Inflammatory macrophage (primary cell): ENCODE measurements at places on chromosomes 3 and 15.
A peak's percentile ranks its signal among the peaks of the same experiment; 100 is the strongest.

DNA sequence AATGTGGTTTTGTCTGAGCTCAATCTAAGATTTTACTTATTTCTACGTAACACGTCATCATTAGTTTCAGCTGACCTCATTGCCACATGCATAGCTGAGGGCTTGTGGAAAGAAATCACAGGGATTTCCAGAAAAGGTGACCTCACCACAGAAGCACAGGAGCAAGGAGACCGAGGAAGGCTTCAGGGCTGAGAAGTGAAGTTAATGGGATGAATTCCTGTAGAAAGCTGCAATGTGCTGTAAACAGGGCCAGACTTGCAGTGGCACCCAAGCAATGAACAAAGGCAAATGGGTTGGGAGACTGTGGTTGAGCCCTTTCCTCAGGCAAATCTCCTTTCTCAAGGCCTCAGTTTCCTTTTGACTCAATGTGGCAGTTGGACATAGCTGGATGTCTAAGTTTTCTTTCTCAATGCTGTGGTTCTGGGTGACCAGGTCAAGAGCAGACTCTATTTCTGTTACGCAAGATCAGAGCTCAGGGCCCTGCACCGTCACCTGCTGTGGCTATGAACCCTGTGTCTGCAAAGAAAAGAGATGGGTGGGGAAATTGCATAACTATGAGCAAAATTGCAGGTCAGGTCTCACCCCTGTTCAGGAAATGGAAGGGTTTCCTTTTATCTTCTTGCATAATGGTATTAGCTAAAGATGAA, 252.2 kb upstream of the TBL1XR1 start:
- peak; percentile 58 for DNase-seq

GRCh38 chr3:77541203-77541922, 501.5 kb downstream of the ROBO2 start:
- no peak for DNase-seq

DNA sequence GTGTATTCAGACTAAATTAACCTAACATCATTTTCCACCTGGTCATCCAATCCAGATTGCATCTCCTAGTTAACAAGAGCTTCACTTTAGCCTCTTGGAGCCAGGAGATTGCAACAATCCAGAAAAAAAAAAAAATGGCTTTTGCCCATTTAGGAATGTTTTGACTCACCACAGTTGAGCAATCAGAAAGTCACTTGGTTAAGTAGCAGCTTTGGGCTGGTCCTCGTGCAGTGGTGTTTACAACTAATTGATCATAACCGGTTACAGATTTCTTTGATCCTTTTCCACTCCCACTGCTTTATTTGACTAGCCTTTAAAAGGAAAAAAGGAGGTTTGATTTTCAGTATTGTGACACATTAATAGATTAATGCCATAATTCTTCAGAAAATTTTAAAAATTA, 688.8 kb upstream of the CCDC54 start:
- DNase-seq: no peak

- DNase-seq: no peak
Measured at GRCh38 chr3:53384465-53385423, 37.4 kb upstream of the DCP1A start.

- DNase-seq: peak; percentile 98
Measured at GRCh38 chr3:40299721-40300335, 9.7 kb upstream of the EIF1B start.

DNA sequence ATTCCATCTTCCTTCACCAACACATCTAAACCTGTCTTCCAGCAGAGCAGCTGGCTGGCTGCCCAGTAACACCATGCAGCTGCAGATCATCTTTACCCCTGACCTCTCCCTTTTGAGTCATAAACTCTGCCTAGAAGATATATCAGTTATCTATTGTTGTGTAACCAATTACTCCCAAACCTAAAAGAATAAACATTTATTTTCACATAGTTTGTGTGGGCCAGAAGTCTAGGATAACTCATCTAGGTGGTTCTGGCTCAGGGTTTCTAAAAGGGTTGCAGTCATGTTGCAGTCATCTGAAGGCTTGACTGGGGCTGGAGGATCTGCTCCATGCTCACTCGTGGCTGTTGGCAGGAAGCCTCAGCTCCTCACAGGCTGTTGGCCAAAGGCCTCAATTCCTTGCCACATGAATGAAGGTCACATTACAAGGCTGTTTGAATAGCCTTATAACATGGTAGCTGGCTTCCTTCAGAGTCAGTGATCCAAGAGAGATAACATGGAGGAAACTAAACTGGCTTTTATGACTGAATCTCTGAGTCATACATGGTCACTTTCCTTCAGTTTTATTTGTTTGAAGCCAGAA, 92.8 kb downstream of the GOLIM4 start:
- DNase-seq: no peak

DNA sequence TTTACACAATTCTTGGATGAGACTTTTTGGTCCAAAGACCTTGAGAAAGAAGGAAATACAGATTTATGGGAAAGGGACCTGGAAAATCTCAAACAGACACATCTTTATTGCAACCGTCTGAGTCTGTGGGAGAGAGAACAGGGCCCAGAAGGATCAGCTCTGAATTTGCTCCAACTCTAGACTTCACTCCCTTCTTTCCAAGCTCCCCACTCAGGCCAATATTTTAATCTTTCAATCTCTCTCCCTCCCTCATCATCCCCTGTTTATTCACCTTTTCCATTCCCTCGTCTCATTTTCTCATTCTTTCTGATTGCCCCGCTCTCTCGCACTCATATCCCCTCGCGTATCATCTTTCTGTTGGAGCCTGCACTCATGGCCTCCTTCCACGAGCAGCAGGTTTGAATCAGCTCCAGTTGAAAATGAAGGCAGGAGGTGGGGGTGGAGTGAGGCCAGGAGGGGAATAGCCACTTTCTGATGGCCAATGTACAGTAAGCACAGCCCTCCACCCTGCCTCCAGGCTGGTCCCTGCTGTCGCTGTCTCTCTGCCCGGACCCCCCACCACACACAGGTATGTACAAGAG, 63.6 kb upstream of the BOC start:
- DNase-seq: no peak

DNA sequence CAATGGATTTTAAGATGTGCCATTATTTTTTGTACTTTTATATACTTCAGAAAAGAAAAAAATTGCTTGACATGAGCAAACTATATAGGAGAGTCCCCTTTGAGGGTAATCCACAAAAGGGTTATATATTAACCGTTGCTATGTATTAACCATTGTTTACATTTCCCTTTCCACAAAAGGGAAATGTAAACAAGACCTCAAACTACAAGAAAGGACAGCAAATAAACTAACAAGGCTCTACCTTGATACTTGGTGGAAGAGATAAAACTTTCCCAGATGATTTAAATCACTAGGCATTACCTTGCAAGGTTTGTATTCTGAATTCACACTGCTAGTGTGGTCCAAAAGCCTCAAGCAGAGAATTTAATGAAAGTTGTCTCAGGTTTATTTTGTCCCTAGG, 616.3 kb upstream of the BCHE start:
- DNase-seq: no peak

GRCh38 chr3:153624310-153625030, 462.4 kb downstream of the RAP2B start:
- no peak for DNase-seq

DNA sequence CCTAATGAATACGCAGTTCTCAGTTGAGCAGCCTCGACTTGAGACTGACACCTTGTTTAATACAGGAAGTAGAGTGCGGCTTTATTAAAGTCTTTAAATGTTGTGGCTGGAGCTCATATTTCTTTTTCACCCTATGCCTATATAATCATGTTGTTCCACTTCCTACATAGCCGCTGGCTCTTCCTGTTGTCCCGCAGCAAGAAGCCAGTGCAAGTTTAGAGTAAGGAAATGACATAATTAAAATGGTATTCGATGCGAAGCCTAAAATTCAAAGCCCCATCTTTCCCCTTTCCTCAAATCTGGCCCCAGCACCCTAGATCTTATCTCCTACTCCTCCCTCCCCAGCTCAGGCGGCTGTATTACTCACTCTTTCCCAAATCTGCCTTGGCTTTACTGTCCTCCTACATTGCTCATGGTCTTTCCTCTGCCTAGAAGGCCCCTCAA, 7.5 kb upstream of the PHLDB2 start:
- DNase-seq: no peak

GRCh38 chr15:67691450-67691849, 133.9 kb upstream of the SKOR1 start:
- no peak for DNase-seq

- DNase-seq: no peak
Measured at GRCh38 chr15:82890995-82891390, 61.5 kb downstream of the HOMER2 start.

- no peak for DNase-seq
Measured at GRCh38 chr3:183275937-183276336, 22.9 kb downstream of the B3GNT5 start.

GRCh38 chr15:44882499-44882968, 74.0 kb upstream of the TERB2 start:
- no peak for DNase-seq

DNA sequence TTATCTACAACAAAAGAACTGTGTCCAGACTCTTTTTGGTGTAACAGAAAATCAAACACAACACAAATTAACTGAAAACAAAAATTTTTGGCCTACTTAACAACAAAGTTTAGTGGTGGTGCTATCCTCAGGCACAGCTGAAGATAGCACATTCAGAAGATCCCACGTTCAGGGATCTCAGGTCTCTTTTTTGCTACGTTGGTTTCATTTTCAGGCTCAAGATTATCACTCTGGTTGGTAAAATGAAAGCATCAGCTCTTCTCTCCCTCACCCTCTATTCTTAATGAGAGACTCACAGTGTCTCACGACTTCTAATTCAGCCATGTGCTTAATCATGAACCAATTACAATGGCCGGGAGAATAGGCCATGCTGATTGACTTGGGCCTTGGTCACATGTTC, 146.9 kb upstream of the PTPRG start:
- DNase-seq: no peak

- no peak for DNase-seq
Measured at GRCh38 chr3:62589078-62589477, 215.7 kb upstream of the FEZF2 start.

GRCh38 chr3:68666429-68667136, 265.8 kb downstream of the TAFA4 start:
- no peak for DNase-seq

DNA sequence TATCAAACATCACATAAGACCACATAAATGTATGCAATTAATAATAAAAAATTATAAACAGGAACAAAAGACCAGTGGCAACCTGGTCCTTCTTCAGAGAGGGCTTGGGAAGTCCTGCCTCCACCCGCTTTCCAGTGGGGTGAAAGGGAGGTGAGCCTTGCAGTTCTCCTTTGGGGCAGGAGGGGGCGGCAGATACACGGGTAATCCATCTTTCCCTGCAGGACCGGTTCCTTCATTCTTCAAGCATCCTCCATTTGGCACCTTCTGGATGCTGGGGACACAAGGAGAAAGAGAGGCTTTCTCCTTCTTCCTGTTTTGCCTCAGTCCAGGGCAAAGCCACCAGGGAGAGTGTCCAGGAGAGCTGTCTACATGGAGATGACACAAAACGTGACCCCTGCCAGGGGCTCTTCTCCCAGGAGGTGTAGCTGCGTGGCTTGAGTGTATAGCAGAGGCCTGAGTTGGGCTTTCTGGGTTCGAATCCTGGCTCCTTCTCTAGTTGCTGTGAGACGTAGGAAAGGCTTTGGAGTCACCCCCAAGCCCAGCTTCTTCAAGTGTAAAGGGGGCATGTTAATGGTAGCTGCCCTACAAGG, 23.2 kb downstream of the RPLP1 start:
- DNase-seq: peak; percentile 77

DNA sequence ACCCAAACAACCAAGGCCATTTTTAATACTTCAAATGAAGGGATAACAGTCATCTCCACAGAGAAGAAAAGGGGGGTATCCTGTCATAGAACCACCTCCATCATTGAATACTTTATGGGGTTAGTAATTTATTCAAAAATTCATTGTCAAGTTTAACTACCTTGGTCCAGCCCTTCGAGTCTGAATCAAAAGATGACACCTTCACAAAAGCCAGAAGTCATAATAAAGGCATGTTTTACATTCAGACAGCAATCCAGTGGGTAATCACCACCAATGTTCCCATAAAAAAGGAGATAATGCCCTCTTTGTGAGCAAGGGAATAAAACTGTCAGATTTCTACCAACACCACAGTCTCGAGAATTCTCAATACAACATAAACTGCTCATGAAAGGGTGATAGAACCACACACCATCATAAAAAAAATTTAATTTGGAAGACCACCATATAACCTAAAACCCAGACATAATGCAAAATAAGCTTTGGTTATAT, 145.6 kb upstream of the ZBTB20 start:
- DNase-seq: no peak

GRCh38 chr15:85854345-85855097, 59.8 kb upstream of the KLHL25 start:
- peak; percentile 64 for DNase-seq
